ENCODE measurements at places on chromosomes 16 and 17.

DNA sequence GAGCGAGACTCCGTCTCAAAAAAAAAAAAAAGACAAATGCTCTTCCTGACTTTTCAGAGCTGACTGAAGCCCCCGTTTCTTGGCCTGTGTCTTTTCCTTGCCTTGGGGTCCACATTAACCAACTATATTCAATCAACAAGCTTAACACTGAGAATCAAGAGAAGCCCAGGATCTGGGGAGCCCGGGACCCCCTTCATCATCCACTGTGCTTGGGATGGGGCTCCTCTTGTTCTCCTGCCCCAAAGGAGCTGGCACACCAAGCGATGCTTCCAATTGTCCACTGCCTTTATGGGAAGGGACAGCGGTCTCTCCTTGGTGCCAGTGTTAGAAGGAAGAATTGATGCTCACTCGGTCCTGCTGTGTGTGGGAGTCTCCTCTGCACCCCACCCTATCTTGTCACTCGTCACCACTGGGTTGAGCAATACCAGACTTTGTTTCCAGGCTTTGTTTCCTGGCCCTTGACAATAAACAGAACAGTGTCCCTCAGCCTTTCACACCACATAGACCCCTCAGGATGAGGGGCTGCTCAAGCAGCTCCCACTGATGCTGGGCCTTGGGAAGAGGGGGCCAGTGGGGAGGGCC lies 146.7 kb downstream of the KCNJ12 start:
- no peak for DNase-seq

DNA sequence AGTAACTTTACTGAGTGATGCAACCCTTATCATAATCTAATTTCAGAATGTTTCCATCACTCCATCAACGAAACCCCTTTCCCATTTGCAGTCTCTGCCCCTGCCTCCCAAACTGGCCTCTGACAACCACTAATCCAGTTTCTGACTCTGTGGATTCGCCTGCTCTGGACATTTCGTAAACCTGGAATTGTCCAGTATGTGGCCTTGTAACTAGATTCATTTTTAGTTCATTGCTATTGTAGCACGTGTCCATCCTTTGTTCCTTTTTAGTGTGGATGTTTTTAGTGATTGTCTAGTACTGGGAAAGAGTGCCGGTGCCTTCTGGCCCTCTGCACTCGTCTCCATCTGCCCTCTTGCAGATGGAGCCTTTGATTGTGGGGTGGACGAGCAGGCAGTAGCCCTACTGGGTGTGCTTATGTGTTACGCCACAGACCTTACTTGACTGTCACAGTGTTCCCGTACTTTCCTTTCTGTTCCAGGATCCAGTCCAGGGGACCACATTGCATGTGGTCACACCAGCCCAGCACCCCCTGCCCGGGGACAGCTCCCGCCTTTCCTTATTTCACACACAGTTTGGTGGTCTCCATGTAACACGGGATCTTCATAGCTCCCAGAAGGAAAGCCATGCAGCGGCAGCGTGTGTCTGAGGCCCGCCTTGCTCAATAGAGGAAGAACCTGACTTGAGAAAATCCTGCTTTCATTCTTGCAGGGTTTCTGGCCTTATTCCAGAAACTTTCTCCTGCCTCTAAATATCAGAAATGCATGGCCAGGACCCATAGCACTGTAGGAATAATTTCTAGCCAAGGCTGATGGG lies 8.8 kb downstream of the KIAA0513 start:
- no peak for DNase-seq

- no peak for DNase-seq
Measured at GRCh38 chr17:31907342-31907962, 5.9 kb upstream of the UTP6 start.

DNA sequence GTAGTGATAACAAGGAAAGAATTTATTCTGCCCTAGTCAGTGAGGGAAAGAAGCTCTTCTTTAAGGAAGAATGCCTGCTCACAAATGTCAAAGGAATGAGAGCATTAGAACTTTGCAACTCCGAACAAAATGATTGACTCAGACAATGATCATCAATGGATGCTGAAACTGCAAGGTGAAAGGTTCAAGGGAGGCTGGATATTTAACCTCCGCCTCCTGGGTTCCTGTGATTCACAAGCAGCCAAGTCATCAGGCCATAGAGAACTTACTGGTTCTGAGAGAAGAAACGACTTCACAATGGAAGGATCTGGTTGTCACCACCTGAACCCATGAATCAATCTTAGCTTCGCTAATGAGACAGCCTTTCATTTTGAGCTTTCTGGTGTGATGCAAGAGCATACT lies 16.0 kb upstream of the SCNN1B start:
- DNase-seq, result no peak

Data from T-cell (primary cell).